Lung (tissue), 17 donors: ENCODE measurements at places on chromosomes 6 and 20. TPM values are rescaled to one million over a fixed set of nuclear protein-coding genes. Genes with fewer than 3 reads are reported as not detected.

Gene GNAS-AS1
- total RNA-seq = 1.9 TPM

DNA sequence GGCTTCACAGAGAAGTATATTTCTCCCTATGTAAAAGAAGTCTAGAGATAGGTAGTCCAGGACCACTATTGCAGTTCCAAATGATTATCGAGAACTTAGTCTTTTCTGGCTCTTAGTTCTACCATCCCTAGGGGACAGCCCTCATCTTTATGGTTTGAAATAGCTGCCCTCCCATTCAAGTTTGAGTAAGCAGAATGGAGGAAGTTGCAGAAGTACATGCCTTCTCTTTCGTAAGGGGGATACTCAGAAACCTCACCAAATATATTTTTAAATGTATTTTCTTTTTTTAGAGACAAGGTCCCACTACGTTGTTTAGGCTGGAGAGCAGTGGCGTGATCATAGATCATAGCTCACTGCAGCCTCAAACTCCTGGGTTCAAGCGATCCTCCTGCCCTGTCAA, 236.8 kb upstream of the RREB1 start:
- DNase-seq = no peak

DNA sequence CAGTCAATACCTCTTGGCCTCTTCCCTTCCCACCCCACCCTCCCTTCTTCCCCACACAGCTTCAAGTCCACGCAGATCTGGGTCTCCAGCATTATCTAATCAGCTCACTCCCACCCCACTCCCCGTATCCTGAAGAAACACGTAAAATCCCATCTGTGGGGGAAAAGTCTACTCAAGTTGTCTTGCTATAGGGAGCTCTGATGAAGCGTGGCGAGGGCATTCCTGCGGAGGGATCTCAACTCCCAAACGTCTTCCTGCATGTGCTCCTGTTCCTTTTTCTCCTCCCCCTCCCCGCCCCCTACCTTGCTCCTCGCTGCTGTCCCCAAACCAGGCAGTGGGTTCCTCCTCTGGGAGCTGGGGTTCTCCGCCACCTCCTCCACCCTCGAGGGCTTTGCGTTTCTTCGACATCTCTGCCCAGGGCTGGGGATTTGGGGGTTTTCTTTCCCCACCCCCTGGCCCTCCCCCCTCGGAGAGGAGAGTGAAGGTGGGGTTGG, 181.8 kb downstream of the TBXT start:
- DNase-seq = no peak

- no peak for DNase-seq
These were observed 240.9 kb downstream of the LRFN2 start for GRCh38 chr6:40346246-40346645.

Gene EYA2
- 2.2 TPM for total RNA-seq

DNA sequence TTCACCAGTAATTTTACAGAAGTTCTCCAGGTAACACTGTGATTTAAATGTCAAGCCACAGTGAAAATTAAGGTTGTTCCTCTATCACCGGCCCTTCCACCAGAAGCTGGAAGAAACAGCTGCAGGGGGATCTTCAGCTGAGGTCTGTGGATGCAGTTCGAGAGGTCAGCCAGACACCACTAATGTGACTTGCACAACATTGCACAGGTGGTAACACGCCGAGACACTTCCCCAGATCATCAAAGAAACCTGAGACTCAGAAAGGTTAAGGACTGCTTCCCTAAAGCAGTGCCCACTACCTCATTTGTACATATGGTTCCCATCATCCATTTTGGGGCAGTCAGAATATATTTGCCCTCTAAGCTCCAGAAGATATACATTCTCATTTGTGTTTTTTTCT, 8.1 kb upstream of the SERPINB9 start:
- DNase-seq = no peak
